ENCODE measurements at places on chromosomes 3 and 15. TPM values are rescaled to one million over a fixed set of nuclear protein-coding genes. Genes with fewer than 3 reads are reported as not detected.

- peak overlapping the region; percentile 81 for H3K4me3 ChIP-seq
- DNase-seq: no peak
- peaks cover 15% of the 10 kb centered on the region for H3K36me3 ChIP-seq
- H3K4me1 ChIP-seq: peaks cover 34% of the 10 kb centered on the region
- peak overlapping the region; percentile 90 for H3K27ac ChIP-seq
Measured at GRCh38 chr3:15063238-15063637, 1.9 kb downstream of the MRPS25 start.

GRCh38 chr15:100216182-100216581 is 125.6 kb downstream of the ADAMTS17 start:
- peak overlapping the region; percentile 47 for H3K27ac ChIP-seq
- no peaks in the 10 kb centered on the region for H3K36me3 ChIP-seq
- peaks cover 17% of the 10 kb centered on the region for H3K4me1 ChIP-seq
- no peak overlapping the region for H3K4me3 ChIP-seq
- DNase-seq: no peak

DNA sequence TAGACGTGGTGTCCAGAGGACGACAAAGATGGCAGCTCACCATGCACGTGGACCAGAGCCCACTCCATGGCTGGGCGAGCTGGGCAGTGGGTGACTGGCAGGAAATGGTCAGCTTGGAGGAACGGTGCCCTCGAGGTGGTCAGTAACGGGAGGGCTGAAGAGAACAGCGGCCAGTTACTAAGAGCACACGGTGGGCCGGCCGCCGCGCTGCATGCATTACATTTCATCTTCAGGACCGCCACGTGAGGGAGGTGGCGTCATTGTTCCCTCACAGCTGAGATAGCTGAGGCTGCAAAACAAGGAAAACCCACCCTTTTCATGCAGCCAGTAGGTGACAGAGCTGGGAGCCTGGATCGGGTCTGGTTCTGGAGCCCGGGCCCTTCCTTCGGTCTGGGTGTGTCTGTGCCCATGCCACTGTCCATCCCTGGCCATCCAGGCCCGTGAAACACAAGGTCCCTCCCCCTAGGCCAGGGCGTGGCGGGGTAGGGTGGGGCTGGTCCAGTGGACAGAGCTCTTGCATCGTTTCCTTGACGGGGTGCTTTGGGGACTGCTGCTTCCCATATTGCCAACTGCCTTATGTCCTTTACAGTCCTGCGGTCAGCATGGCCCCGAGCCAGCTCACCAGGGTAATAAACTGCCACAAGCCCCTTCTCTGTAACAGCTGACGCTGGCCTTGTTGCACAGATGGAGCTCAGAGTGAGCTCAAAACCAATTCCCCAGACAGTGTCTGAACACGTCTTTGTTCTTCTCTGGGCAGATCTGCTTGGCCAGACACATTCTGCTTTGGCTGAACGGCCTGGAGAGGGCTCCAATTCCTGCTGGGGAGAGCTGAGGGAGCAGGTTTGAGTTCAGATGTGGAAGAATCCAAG is 51.8 kb downstream of the RGMA start:
- peak; percentile 69 for DNase-seq
- peak overlapping the region; percentile 56 for H3K27ac ChIP-seq
- H3K36me3 ChIP-seq: no peaks in the 10 kb centered on the region
- peaks cover 9% of the 10 kb centered on the region for H3K4me1 ChIP-seq
- H3K27me3 ChIP-seq: peaks cover 11% of the 10 kb centered on the region

GRCh38 chr3:6600237-6600636 is 260.7 kb upstream of the GRM7 start:
- no peak for DNase-seq
- H3K27me3 ChIP-seq: no peaks in the 10 kb centered on the region
- no peaks in the 10 kb centered on the region for H3K36me3 ChIP-seq
- H3K4me1 ChIP-seq: no peaks in the 10 kb centered on the region
- no peak overlapping the region for H3K4me3 ChIP-seq

DNA sequence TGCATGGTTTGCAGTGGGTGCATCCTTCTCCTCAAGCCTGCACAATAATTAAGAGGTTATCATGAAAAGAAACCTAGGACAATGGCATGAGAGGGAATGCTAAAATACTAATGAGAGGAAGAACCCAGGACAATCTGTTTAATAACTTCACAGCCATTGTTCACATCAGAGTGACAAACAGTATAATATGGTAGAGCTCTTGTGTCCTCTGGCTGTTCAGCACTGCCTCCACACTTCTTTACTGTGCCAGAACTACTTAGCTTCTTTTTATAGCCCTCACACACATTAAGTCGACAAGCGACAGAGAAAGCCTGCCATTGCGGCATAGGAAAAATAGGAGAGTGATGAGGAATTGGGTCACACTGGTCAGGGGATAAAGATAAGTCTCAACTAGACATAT is 65.0 kb upstream of the MEIS2 start:
- no peak overlapping the region for H3K4me3 ChIP-seq
- DNase-seq: no peak

- H3K4me1 ChIP-seq: peaks cover 85% of the 10 kb centered on the region
- peak overlapping the region; percentile 91 for H3K4me3 ChIP-seq
- no peaks in the 10 kb centered on the region for H3K27me3 ChIP-seq
- peak overlapping the region; percentile 98 for H3K27ac ChIP-seq
- H3K36me3 ChIP-seq: peaks cover 51% of the 10 kb centered on the region
Measured at GRCh38 chr3:38136393-38136776, 542 bp downstream of the ACAA1 start.

GRCh38 chr3:113287803-113288648 is 76.7 kb downstream of the BOC start:
- DNase-seq: no peak
- H3K4me1 ChIP-seq: no peaks in the 10 kb centered on the region
- no peaks in the 10 kb centered on the region for H3K27me3 ChIP-seq
- no peak overlapping the region for H3K27ac ChIP-seq
- H3K36me3 ChIP-seq: no peaks in the 10 kb centered on the region

DNA sequence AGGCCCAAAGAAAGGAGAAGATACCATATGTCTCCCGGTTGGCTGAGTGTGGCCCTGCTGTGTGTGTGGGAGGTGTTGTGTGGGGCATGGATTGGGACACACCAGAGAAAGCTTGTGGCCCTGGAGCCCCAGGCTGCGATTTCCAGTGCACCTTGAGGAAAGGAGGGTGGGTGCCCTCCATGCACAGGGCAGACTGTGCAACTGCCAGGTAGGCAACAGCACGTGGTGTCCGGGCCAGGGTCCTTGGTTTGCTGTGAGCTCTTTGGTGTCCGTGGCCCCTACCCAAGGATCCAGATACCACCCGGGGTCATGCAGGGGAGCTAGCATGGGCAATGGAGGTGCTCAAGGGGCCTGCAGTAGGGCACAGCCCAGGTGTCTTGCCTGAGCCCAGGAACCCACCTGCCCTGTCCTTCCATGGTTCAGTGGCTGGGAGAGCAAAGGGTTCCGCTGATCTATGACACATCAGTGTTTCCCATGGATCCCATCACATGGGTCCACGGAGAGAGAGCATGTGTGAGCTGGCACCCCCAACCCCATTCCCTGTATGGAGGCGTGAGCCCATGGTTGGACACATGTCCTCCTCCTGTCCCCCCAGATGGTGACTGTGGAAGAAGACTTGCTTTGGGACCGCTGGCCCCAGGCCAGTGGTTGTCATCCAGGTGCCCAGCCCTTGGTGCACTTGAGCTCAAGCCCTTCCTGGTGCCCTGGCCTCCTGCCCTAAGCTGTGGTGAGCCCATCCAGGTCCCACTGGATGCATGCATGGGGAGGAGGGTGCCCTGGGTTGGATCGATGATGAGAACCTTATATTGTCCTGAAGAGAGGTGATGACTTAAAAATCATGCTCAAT is 223.4 kb downstream of the SNRPN start:
- no peak overlapping the region for H3K27ac ChIP-seq
- no peaks in the 10 kb centered on the region for H3K4me1 ChIP-seq
- H3K4me3 ChIP-seq: no peak overlapping the region
- no peaks in the 10 kb centered on the region for H3K27me3 ChIP-seq
- peak; percentile 7 for DNase-seq
- no peaks in the 10 kb centered on the region for H3K36me3 ChIP-seq

DNA sequence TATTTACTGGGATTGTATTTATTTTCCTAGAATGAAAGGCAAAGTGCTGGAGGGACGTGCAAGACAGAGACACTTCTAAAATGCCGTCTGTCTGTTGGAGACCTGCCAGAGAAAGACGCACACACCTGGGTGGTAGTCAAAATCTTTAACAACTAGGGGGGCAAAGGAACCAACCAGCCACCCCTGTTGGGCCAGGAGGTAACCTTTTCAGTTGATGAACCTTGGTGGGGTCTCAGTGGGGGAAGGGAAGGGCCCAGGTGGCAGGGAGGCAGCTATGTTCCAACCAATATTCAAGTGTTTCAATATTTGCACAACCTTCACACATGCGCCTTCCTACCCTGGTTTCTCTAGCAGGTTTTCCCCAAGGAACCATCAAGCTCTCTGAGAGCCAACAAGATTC is 99.0 kb downstream of the MEGF11 start:
- H3K4me3 ChIP-seq: no peak overlapping the region
- DNase-seq: no peak
- peaks cover 6% of the 10 kb centered on the region for H3K4me1 ChIP-seq
- H3K36me3 ChIP-seq: no peaks in the 10 kb centered on the region
- peaks cover 89% of the 10 kb centered on the region for H3K27me3 ChIP-seq

GRCh38 chr3:127666676-127667075 is 6.1 kb upstream of the ABTB1 start:
- H3K4me3 ChIP-seq: no peak overlapping the region
- H3K27ac ChIP-seq: no peak overlapping the region
- H3K27me3 ChIP-seq: no peaks in the 10 kb centered on the region
- H3K4me1 ChIP-seq: peaks cover 3% of the 10 kb centered on the region
- no peak for DNase-seq

DNA sequence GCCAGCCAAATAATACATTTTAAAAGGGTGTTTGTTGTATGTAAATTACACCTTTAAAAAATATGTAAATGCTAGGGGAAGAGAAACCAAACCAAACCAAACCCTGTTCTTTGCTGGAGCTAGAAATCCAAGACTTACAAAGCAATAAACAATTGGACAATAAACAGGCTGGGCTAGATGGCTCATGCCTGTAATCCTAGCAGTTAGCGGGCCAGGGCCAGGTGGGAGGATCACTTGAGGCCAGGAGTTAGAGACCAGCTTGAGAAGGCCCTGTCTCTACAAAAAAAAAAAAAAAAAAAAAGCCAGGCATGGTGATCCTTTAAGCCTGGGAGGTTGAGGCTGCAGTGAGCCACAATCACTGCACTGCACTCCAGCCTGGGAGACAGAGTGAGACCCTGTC is 12.5 kb downstream of the STOML1 start:
- peaks cover under 1% of the 10 kb centered on the region for H3K36me3 ChIP-seq
- no peak overlapping the region for H3K27ac ChIP-seq
- H3K4me1 ChIP-seq: peaks cover 41% of the 10 kb centered on the region
- H3K27me3 ChIP-seq: no peaks in the 10 kb centered on the region
- DNase-seq: no peak

DNA sequence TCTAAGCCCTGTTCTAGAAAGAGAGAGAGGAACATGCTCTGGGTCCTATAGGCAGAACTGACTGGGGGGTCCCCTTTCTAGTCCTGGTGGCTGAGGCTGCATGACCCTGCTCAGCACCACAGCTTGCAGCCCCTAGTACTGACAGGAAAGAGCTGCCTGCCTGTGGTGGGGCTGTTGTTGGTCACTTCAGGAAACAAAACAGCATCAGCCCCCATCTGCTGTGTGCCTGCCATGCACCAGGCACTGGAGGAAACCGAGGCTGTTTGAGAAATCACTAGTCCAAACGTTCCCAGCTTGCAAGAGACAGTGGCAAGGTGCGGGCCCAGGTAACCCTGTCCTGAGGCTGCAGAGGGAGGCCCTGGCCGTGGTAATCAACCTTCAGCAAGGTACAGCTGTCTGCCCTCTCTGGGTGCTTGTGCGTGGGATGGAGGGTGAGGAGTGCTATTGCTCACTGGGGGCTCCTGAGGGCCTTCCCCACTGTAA is 90.6 kb downstream of the IQSEC1 start:
- no peaks in the 10 kb centered on the region for H3K27me3 ChIP-seq
- H3K4me3 ChIP-seq: no peak overlapping the region
- no peak overlapping the region for H3K27ac ChIP-seq
- H3K4me1 ChIP-seq: peaks cover 60% of the 10 kb centered on the region
- no peak for DNase-seq

DNA sequence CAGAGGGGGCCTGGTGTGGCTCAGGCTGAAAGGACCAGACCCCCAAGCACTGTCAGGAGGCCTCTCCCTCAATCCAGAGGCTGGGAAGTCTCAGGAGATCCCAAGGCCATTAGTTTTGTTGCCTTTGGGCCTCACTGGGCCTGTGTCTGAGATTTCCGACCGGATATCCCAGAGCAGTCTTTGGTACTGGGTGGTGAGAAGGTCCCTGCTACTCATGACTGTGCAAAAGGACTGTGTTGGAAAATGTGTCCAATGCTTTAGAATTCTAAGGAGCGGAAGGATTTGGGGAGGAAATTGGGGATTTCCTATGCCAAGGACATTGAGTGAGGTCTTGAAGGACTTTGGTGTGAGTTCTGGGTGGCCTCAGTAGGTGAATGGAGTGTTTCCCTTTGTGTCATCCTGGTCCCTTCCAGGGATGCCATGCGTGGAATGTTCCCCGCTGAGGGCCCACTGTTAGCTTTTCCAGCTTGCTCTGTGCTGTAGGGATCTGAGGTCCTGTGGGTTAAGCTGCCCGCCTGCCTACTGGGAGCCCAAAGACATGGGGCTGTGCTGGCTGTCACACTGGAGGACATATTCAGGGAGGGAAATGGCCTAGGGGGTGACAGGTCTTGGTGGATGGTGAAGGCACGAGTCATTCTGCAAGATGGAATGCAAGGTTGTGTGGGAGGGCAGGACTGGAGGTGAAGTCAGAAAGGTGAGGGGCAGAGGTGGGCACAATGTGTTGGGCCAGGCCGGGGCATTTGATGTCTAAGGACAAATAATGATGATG is 16.4 kb downstream of the SMAD6 start:
- H3K27me3 ChIP-seq: no peaks in the 10 kb centered on the region
- H3K36me3 ChIP-seq: peaks cover 23% of the 10 kb centered on the region
- H3K27ac ChIP-seq: no peak overlapping the region

- H3K36me3 ChIP-seq: peaks cover 66% of the 10 kb centered on the region
- no peak overlapping the region for H3K4me3 ChIP-seq
- H3K27me3 ChIP-seq: no peaks in the 10 kb centered on the region
Measured at GRCh38 chr15:75371486-75371885, 3.1 kb upstream of the MAN2C1 start.

TIMP4 gene
- total RNA-seq: 12.3 TPM

LRRC2 gene
- total RNA-seq: 114 TPM

SST gene
- not detected for total RNA-seq

CCDC54 gene
- not detected for total RNA-seq

ZNF774 gene
- 4.7 TPM for total RNA-seq

FAM81A gene
- 2.9 TPM for total RNA-seq

IGSF11 gene
- total RNA-seq: 2.1 TPM

TFG gene
- total RNA-seq: 114 TPM

ATRIP gene
- 4.3 TPM for total RNA-seq

Measured in left ventricle myocardium inferior (tissue), 1 donor.